Aorta (tissue), 5 donors: ENCODE measurements at places on chromosomes 2 and 18.

- DNase-seq = peak; percentile 87
These were observed at the start of gene HMSD for GRCh38 chr18:63949068-63949737. HMSD (plus strand) TSS chr18:63949301; CDS start chr18:63953456, 4,155 bp downstream.

DNA sequence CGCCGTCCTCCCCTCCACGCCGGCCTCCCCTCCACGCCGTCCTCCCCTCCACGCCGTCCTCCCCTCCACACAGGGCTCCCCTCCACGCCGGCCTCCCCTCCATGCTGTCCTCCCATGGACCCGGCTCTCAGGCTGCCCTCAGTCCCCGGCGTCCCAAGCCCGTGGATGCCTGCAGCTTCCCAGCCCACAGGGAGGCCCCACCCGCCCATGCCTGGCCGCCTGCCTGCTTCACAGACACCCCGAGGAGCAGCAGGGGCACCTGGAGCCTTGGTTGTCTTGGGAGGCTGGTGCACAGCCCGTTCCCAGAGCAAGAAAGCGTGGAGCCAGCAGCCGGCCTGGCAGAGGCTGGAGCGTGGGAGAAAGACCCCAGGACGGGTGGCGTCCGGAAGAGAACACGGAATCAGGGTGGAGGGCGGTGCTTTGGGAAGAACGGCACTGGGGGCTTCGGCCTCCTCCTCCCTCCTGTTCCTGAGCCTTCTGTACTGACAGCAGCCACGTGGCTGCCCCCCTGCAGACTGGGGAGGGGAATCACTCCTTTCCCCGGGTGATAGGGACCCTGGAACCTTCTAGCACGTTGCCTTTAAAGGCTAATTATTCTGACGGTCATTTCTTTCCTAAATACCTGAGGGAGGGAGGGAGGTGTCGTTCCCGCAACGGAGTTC is 26.2 kb upstream of the KCNG2 start:
- DNase-seq = peak; percentile 32

DNA sequence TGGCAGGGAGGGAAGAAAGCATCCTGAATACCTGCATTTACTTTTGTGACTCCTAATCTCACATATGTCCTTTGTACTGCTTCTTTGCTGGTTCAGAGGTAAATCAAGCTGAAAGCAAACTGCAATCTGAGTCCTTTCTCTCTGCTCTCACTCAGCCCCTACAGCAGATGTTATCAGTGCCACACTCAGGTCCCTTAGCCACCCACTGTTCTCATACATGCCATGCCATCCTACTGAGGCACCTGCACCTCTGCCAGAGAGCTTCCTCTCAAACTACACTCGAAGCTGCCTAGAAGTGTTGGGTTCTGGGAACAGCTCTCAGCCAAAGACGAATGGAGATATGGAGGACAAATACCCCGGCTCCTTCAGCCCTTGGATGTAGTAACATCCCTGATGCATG is 244.5 kb downstream of the TXNL1 start:
- DNase-seq = no peak

GRCh38 chr2:101249826-101250225 is 2.9 kb upstream of the CNOT11 start:
- no peak for DNase-seq

DNA sequence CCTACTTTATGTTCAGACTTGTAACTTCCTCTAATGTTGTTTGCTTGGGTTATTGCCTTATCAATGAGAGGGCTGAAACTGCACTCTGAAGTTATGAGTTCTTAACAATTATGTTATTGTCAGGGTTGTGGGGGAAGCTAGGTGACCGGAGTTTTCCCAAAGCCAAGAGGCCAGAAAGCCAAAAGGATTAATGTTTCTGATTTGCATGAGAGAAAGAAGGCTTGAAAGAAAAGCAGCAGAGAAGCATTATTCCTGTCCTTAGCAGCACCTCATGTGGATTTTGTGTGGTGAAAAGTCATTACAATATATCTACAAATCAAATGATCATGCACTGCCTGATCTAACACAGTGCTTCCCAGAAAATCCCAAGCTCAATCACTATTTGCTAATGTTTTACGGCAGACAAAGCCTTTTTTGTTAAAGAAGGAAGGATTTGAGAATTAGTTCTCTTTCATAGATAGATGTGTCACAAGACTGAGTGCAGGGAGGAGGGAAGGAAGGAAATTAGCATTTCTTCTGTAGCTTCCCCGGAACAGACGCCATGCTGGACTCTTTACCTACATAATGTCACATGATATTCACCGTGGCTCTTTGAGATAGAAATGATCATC is 203.2 kb downstream of the ALK start:
- no peak for DNase-seq

DNA sequence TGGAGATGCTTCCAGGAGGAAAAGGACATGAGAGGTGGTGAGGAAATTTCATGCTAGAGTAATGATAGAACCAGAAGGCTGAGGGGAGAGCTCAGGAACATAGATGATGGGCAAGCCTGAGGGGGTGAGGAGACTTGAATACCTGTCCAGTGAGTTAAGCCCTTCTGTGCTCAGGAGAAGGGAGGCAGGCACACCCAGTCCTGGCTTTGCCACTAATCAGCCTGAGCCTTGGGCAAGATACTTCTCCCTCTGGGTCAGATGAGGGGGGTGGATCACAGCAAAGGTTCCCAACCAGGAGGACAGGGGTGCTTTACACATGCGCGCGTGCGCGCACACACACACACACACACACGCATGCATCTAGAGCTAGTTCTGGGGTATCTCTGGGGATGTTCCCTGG is 151.6 kb upstream of the MSH6 start:
- DNase-seq = no peak

GRCh38 chr2:18976168-18976961 is 382.1 kb downstream of the OSR1 start:
- no peak for DNase-seq

GRCh38 chr2:231752061-231752460 is 29.0 kb downstream of the PDE6D start:
- no peak for DNase-seq

DNA sequence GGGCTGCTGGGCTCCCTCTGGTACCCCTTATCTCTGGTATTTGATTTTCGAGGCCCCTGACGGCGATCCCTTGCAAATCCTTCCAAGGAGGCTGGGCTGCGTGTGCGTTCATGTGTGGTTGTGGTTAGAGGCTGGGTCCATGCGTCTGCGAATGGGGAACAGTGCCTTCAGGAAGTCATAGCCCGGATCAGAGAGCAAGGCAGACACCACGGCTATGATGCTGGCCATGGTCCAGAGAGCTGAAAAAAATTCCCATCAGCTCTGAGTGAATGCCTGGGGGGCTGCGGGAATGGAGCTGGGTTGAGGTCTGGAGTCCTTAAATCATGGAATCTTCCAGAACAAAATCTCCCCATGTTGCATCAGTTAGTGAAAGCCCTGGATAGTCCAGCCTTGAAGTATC is 145.5 kb downstream of the ACKR3 start:
- no peak for DNase-seq

DNA sequence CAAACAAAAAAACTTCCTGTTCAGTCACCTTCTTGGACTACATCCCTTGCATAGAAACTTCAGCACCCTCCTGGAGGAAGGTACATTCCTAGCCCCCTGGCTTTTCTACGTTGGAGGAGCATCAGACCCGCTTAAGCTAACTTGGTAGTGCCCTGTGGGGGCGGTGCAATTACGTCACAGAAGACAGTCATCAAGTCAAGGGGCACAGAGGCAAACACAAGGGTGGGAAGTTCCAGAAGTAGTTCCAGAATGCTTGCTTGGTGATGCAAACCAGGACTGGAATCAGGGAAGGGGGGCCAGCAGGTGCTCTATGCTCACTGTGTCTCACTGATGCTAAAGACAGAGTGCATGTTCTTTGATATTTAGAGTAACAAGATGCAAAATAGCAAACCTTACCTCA is 15.2 kb upstream of the AGFG1 start:
- DNase-seq = no peak

GRCh38 chr2:67548317-67549201 is 151.4 kb downstream of the ETAA1 start:
- DNase-seq = no peak

- no peak for DNase-seq
These were observed 80.5 kb upstream of the ITPRID2 start for GRCh38 chr2:181810823-181811695.

- DNase-seq = no peak
These were observed 117.3 kb downstream of the MSH2 start for GRCh38 chr2:47520302-47520630.

DNA sequence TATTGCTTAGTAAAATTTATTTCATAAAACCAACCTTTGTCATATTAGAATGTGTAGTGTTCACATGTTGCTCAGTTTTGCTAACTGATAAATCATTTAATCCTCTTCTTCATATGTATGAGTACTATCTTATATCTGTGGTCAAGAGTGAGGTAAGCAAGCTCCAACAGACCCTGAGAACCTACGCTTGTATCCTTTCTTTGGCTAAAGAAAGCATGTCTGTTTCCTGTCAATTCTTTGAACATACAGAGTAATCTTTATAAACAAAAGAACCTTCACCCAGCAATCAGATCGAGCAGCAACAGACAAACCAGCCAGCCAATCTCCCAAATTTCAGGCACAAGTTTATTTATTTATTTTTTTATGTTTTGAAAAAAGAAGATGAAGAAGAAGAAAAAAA is 6.4 kb downstream of the ADCYAP1 start:
- no peak for DNase-seq

- no peak for DNase-seq
These were observed 158.0 kb downstream of the RAPGEF4 start for GRCh38 chr2:172893671-172894070.

- DNase-seq = peak; percentile 69
These were observed 92.8 kb upstream of the HS6ST1 start for GRCh38 chr2:128411431-128411830.

DNA sequence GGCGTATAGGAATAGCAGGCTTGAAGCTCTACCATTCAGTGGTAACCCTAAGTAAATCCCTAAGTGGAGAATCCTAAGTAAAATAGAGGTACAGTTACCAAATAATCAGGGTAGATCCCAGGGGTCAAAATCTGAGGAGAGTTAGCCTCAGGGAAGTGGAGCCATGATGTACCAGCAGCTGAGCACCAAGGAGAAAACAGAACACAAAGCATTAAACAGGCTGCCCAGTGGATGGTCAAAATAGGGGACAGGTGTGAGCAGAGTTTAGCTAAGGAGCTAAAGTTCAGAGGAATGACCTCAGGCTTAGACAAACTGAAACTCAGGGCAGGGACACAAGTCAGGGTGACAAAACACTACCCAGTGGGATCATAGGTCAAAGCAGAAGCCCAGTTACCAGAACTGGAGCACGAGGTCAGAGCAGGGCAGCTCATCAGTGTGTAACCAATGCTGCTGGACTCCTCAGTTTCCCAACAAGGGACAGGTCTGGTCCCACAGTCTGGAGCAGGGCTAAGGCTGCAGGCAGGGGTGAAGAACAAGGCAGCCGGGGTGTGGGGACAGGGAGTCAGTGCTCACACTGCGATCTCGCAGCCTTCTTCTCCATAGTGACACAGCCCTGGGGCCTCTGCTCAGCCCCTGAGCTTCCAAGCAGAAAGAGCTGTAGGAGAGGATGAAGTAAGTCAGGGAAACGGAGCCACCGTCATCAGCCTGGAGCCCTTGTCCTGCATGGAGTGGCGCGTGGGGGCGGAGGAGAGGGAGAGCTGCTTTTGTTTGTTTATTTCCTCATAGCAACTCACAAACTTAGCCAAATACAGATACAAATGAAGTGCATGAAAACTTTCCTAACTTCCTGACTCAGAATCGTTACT is 264.0 kb downstream of the MREG start:
- peak; percentile 85 for DNase-seq

DNA sequence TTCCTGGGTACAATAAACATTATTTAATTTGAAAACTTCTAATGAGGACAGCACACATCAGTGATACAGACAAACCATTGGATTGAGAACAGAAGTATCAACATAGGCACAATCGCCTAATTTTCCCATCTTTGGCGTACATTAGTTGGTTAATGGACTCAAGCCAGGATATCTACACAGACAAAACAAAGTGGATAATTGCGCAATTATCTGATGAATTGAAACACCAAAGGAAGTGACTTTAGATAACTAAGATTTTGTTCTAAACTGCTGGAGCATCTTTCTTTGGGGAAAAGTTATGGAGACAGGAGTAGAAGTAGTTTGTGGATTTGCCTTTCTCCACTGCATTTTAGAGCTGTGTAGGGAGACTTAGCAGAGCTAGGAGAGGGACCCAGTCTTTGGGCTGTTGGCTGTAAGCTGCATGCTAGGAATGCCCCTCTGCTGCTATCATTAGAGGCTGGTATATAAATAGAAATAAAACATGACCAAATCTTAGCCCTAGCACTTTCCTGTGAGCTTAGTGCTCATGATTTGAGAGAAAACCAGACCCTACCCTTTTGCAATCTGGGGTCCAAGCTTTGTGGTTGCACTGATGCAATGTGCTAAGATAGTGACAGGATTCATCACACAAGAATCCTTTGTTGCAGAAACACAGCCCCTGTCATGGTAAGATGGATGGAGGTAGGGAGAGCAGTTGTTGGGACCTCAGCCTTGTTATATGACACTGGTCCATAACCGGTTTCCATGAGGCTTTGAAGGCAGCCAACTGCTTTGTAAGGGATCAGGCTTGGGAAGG is 264.5 kb upstream of the PIK3C3 start:
- no peak for DNase-seq

DNA sequence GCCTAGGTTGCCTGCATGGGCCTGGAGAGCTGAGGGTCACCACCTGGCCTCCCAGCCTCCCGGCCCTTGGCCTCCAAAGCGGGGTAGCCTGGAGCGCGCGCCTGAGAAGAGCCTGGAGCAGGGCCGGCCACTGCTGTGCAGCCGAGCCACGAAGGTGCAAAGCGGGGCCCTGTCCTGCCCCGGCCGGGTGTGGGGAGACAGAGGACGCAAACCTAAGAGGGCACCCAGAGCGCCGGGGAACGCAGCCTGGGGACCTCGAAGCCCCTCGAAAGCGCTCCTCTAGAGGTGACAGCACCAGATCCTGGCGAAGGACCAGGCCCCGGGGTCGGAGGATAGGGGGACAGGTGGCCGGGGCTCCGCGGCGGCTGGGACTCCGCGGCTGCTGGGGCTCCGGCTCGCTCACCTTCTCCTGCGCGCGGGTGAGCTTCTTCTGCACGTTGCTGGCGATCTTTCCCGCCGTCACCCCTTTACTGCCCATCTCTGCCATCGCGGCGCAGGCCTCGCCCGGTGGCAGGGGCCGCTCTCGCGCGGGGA is 430 bp downstream of the BIN1 start:
- peak; percentile 59 for DNase-seq

- DNase-seq = no peak
These were observed 949 bp downstream of the CDC42EP3 start for GRCh38 chr2:37670378-37671008.

DNA sequence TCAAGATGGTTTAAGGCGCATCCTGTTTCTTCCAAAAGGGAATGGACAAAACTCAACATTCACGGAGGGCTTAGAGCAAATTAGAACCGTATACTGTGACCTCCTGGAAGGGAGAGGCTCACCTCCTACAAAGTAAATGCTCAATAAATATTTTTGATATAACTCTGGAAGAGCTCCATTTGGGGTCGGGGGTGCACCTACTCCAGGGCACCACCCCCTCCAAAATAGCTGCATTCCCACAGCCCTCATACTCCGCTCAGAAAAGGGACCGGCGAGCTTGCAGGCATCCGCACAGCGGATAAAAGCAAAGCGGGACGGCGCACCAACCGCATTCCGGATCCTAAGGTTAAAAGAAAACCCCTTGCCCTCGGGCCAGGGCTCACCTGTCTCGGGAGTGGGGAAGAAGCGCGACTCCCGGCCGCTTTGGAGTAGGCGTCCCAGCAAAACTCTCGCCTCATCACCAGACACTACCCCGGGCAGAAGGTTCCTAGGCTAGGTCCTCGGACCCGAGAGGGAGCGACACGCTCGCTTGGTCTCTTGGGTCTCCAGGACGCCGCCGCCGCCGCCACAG is 378 bp downstream of the WDPCP start:
- DNase-seq = no peak
